T-helper 17 cell (primary cell): ENCODE measurements at places on chromosomes 5 and 9. TPM values are rescaled to one million over a fixed set of nuclear protein-coding genes. Genes with fewer than 3 reads are reported as not detected.

- DNase-seq = no peak
Observed at GRCh38 chr9:133610845-133611244, 1.7 kb upstream of the FAM163B start.

- no peak for DNase-seq
Observed at GRCh38 chr9:91949946-91950664, at the start of gene ROR2. TSS of gene ROR2 (minus strand) at chr9:91950228.

DNA sequence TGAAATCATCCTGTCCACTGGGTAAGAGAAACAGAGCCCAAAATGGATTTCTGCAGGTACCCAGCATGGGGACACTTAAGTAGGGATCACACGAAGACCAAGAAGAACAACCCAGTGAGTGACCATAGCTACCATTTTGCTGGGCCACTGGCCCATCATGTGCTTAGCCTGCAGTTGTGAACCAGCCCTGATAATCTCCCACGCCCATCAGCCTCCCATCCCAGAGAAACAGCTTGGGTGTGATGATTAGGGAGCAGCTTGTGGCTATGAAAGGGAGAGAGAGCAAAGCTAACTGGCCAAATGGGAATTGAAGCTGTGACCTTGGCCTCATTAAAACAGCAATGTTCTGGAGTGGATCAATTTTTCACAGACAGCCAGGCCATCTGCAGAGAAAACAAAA, 138.5 kb downstream of the SLC24A2 start:
- DNase-seq = no peak

Gene SHC3
- not detected for total RNA-seq
